Activated CD8-positive, alpha-beta T cell treated with anti-CD3 and anti-CD28 coated beads, Interleukin-2, amount 10 ng/mL, durations not matched to agents 7 days and 5 days (primary cell): ENCODE measurements at places on chromosomes 6 and 20.

GRCh38 chr6:97068211-97068610 is 143.7 kb downstream of the KLHL32 start:
- no peak overlapping the region for H3K27ac ChIP-seq
- no peaks in the 10 kb centered on the region for H3K36me3 ChIP-seq
- H3K4me1 ChIP-seq: peaks cover 9% of the 10 kb centered on the region

DNA sequence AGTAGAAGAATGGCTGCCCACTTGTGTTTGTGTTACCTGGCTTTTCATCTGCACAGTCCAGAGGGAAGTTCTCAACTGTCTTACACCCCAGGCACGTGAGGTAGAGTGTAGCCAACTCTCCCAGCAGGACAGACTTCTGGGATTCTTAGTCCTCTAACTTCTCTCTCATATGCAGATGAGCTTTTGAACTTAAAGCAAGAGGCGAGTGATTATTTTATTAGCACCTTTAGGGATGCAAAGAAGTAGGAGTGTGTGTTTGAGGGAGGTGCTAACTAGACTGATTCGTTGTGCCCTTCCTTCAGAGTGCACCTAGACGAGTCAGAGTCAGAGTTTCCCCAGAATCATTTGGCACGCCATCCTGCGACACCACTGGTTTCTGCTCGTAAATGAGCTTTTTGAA is 10.8 kb downstream of the CDYL start:
- DNase-seq: no peak
- no peaks in the 10 kb centered on the region for H3K27me3 ChIP-seq

DNA sequence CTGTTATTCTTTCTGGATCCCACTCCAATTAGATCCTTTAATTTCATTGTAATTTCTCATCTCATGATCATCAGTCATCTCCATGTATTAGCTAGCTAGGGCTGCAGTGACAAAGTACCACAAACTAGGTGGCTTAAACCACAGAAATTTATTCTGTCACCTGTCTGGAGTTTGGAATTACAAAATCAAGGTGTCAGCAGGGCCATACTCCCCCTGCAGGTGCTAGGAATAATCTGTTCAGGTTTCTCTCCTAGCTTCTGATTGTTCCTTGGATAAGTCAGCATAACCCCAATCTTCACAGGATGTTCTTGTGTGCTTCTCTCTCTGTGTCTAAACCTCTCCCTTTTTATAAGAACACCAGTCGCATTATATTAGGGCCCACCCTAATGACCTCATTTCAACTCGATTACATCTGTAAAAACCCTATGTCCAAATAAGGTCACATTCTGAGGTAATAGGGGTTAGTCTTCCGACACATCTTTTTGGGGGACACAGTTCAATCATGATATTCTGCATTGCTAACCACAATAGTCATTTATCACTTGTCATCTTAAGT is 40.5 kb downstream of the BEND6 start:
- DNase-seq: no peak
- H3K4me1 ChIP-seq: no peaks in the 10 kb centered on the region
- H3K4me3 ChIP-seq: no peak overlapping the region
- peaks cover 7% of the 10 kb centered on the region for H3K27me3 ChIP-seq

- H3K4me1 ChIP-seq: peaks cover 9% of the 10 kb centered on the region
- H3K36me3 ChIP-seq: no peaks in the 10 kb centered on the region
- H3K27me3 ChIP-seq: peaks cover 9% of the 10 kb centered on the region
- DNase-seq: no peak
- H3K4me3 ChIP-seq: no peak overlapping the region
Observed at GRCh38 chr20:50278377-50278683, 87.7 kb downstream of the CEBPB start.

DNA sequence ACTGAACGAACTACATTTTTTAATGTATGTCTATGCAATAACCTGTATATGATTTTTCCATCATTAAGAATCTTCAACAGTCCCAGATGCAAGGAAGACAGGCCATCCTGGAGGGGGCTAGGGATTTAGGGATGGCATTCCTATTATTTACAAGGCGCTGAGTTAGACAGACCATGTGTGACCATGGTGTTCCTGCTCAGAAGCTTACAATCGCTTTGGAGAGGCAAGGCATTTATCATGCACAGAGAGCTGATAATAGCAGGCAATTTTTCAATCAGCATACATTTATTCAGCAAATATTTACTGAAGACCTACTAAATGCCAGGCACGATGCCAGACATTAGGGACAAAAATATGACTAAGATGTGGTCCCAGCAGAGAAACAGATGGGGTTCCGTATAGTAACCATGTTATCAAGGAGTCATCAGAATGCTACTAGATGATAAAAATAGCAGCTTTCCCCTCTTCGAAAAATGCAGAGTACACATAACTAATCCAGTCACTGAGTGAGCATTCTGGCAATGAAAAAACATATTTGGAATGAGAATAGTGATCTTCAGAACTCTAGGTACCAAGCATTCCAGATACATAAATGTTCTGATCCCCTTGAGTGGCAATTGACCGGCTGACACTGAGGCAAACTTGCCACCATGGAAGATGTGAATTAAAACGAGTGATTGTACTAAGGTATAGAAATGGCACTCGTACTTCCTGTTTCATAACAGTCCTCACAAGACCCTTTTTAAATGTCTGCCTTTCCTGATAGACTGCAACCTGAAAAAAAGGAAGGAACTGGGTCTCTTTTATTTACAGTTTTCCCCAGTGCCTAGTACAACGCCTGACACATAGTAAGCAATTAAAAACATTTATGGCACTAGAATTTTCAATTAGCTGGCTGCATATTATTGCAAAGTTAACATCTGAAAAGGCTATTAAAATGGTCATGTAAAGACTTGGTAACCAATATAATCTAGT is 135.7 kb downstream of the ATXN1 start:
- H3K4me1 ChIP-seq: peaks cover 26% of the 10 kb centered on the region
- no peak overlapping the region for H3K4me3 ChIP-seq
- peaks cover 22% of the 10 kb centered on the region for H3K36me3 ChIP-seq
- DNase-seq: no peak
- no peak overlapping the region for H3K27ac ChIP-seq

GRCh38 chr6:13666194-13667105 is 45.2 kb downstream of the RANBP9 start:
- H3K27me3 ChIP-seq: no peaks in the 10 kb centered on the region
- peaks cover 71% of the 10 kb centered on the region for H3K4me1 ChIP-seq
- no peak overlapping the region for H3K4me3 ChIP-seq
- H3K36me3 ChIP-seq: peaks cover 31% of the 10 kb centered on the region

DNA sequence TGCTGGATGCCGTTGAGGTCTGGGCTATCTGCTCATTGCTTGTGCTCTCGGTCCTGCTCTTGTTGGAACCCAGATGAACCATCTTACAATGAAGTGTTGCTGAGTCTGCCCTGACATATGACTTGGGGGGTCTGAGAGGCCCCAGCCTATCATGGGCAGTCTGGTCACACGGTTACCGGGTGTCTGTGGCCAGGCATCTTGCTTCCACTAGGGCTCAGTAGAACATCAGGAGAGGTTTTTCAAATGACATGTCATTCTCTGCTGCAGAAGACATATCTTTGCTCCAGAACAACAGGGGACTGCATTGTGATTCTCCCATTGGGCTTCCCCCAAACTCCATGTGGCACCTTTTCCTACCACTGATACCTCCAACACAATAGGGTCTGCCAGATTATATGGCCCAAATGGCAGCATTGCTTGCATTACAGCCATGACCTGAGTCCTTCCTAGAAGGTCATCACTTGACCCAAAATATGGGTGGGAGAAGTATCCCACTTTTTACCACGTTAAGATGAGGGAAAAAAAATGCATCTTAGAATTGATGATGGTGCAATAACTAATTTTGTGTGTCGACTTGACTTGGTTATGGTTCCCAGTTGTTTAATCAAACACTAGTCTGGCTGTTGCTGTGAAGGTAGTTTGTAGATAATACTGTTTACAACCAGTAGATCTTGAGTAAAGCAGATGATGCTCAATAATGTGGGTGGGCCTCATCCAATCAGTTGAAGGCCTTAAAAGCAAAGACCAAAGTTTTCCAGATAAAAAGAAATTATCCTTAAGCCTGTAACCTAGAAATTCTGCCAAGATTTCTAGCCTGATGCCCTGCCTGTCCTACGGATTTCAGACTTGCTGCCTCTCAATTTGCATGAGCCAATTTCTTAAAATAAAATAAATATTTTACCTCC is 241.0 kb downstream of the QKI start:
- DNase-seq: no peak
- H3K4me1 ChIP-seq: no peaks in the 10 kb centered on the region
- no peaks in the 10 kb centered on the region for H3K36me3 ChIP-seq
- peaks cover 19% of the 10 kb centered on the region for H3K27me3 ChIP-seq
- no peak overlapping the region for H3K4me3 ChIP-seq
- no peak overlapping the region for H3K27ac ChIP-seq

GRCh38 chr6:32607263-32607987 is 17.8 kb upstream of the HLA-DRB1 start:
- peaks cover 10% of the 10 kb centered on the region for H3K36me3 ChIP-seq
- DNase-seq: no peak
- peaks cover 21% of the 10 kb centered on the region for H3K4me1 ChIP-seq
- no peak overlapping the region for H3K27ac ChIP-seq
- peaks cover 14% of the 10 kb centered on the region for H3K27me3 ChIP-seq

DNA sequence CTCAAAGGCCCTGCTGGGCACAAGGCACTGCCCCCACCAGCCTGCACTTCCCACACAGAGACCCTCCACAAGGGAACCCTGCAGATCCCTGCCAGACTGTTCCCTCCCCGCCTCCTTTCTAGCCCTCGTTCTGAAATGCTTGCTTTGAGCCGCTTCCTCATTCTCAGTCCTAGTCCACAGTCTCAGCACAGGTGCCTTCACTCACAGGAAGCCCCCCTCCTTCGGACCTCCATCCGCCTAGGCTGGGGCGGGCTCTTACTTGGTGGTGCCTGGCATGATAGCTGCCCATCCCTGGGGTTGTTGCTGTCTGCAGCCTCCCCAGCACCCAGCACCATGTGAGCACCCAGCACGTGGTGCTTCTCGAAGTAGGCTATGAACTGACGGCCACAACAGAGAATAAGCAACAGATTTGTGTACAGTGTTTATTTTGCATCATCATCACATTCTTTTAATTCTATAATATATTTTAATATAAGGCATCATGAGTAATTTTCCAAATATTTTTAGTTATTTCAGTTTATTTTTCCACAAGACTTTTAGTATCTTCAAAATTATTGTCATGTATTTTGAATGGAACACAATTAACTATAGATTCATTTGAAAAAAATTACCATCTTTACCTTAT is 12.3 kb downstream of the CST5 start:
- H3K4me3 ChIP-seq: no peak overlapping the region
- no peaks in the 10 kb centered on the region for H3K4me1 ChIP-seq
- peaks cover 19% of the 10 kb centered on the region for H3K27me3 ChIP-seq
- no peaks in the 10 kb centered on the region for H3K36me3 ChIP-seq

DNA sequence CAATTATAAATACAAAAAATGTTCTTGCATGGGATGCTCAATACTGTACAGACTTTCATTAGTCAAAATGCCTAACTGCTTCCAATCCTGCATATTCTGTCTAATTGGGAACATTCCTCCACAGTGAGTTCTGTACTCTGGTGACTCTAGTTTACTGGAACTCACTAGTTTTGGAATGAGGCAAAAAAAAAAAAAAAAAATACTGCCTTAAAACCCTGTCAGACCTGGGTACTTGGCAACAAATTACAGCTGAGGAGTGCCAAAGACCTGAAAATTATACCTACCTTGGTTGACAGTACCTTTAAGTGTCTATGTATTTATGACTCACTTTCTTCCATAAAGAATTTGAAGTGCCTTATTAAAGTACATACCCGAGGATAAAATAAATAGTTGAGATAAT is 276.7 kb downstream of the FARS2 start:
- DNase-seq: no peak
- peaks cover 9% of the 10 kb centered on the region for H3K36me3 ChIP-seq
- H3K27me3 ChIP-seq: no peaks in the 10 kb centered on the region

GRCh38 chr6:167930295-167930694 is 67.2 kb upstream of the KIF25 start:
- DNase-seq: no peak
- H3K36me3 ChIP-seq: no peaks in the 10 kb centered on the region
- H3K27me3 ChIP-seq: no peaks in the 10 kb centered on the region
- no peak overlapping the region for H3K4me3 ChIP-seq
- no peak overlapping the region for H3K27ac ChIP-seq

- H3K27me3 ChIP-seq: no peaks in the 10 kb centered on the region
- H3K4me3 ChIP-seq: no peak overlapping the region
- H3K27ac ChIP-seq: no peak overlapping the region
- no peak for DNase-seq
- H3K36me3 ChIP-seq: no peaks in the 10 kb centered on the region
- H3K4me1 ChIP-seq: no peaks in the 10 kb centered on the region
Observed at GRCh38 chr6:124868481-124868880, 93.8 kb upstream of the RNF217 start.

GRCh38 chr6:125307150-125307838 is 5.5 kb upstream of the HDDC2 start:
- no peaks in the 10 kb centered on the region for H3K36me3 ChIP-seq
- H3K4me3 ChIP-seq: no peak overlapping the region
- no peak for DNase-seq
- H3K27ac ChIP-seq: no peak overlapping the region

- peaks cover 3% of the 10 kb centered on the region for H3K36me3 ChIP-seq
- no peak overlapping the region for H3K27ac ChIP-seq
- DNase-seq: no peak
- H3K4me1 ChIP-seq: peaks cover 44% of the 10 kb centered on the region
- no peaks in the 10 kb centered on the region for H3K27me3 ChIP-seq
Observed at GRCh38 chr20:35302421-35303335, 10.5 kb upstream of the FAM83C start.

DNA sequence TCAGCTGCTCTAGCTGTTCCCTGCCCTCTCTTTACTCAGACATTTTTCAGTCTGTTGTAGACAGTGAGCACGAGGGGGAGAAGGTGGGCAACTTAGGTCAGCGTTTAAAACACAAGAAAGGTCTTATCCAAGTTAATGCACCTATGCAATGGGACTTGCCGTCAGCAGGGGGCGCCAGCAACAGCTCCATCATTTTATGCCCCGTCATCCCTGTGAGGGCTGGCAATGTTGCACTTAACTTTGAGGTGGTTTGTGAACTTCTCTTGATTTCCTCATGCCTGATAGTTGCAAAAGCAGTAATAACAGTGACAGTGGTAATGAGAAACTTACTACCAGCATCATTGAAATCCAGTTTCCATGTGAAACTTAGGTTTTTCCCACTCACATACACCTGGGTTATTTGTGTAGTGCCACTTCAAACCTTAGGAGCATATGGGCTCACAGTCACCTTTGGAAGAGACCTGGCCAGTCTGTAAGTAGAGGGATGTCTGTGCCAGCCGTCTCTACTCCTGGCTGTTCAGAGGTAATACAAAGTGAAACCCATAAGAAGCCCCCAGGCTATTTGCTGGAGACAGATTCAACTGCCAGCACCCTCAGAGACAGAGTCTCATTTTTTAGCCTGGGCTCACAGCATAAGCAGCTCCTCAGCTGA is 44.9 kb upstream of the ID1 start:
- peaks cover 24% of the 10 kb centered on the region for H3K4me1 ChIP-seq
- peak overlapping the region; percentile 78 for H3K27ac ChIP-seq
- peak; percentile 85 for DNase-seq

- H3K4me3 ChIP-seq: no peak overlapping the region
- no peak overlapping the region for H3K27ac ChIP-seq
- no peak for DNase-seq
- no peaks in the 10 kb centered on the region for H3K4me1 ChIP-seq
Observed at GRCh38 chr6:43125119-43125518, 46.0 kb upstream of the SRF start.
